ENCODE measurements at places on chromosomes 4 and X.
A peak's percentile ranks its signal among the peaks of the same experiment; 100 is the strongest.

- DNase-seq: no peak
These were observed 97.8 kb downstream of the SYTL5 start for GRCh38 chrX:38103857-38104812.

- no peak for DNase-seq
These were observed 76.8 kb downstream of the GPR143 start for GRCh38 chrX:9688833-9689232.

DNA sequence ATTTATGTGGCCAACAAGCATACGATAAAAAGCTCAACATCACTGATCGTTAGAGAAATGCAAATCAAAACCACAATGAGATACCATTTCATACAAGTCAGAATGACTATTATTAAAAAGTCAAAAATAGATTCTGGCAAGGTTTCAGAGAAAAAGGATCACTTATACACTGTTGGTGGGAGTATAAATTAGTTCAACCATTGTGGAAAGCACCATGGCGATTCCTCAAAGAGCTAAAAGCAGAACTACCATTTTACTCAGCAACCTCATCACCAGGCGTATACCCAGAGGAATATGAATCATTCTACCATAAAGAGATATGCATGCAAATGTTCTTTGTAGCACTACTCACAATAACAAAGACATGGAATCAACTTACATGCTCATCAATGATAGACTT, 478.7 kb upstream of the GALNTL6 start:
- DNase-seq: no peak

- DNase-seq: no peak
These were observed 18.8 kb downstream of the MCUB start for GRCh38 chr4:109578846-109579245.

DNA sequence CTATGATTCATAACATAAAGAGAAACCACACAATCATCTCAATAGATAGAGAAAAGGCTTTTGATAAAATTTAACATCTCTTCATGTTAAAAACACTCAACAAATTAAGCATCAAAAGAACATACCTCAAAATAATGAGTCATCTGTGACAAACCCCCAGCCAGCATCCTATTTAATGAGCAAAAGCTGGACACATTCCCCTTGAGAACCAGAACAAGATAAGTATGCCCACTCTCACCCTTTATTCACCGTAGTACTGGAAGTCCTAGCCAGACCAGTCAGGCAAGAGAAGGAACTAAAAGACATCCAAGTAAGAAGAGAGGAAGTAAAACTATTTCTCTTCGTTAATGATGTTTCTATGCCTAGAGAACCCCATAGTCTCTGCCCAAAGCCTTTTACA, 507.2 kb downstream of the PABPC4L start:
- no peak for DNase-seq

- DNase-seq: peak; percentile 38
These were observed 133.8 kb upstream of the ATP6AP2 start for GRCh38 chrX:40446921-40447320.

GRCh38 chrX:47706575-47706974, 47.6 kb upstream of the UXT start:
- no peak for DNase-seq

GRCh38 chr4:187172340-187172761, 448.7 kb upstream of the FAT1 start:
- DNase-seq: no peak

DNA sequence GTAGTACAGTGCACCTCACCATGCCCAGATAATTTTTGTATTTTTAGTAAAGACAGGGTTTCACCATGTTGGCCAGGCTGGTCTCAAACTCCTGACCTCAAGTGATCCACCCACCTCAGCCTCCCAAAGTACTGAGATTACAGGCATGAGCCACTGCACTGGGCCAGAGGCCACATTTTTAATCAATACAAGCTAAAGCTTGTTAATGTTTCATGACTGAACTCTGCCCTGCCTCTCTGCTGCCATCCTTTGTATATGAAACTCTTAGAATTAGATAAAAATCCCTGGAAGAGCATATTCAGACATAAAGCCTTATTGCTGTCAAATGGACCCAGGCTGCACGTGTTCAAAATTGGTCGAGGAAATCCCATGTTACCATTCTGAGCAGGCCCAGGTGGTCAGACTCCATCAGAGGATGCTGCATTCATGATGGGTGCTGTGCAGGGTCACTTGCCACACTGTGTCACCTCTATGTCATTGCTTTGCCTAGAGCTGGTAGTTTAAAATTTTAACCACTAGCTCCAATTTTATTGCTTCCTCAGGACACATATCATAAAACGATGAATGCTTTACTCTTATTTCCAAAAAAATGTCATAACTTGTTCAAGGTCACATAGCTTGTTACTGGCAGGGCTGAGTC, 45.2 kb downstream of the LNX1 start:
- DNase-seq: no peak

DNA sequence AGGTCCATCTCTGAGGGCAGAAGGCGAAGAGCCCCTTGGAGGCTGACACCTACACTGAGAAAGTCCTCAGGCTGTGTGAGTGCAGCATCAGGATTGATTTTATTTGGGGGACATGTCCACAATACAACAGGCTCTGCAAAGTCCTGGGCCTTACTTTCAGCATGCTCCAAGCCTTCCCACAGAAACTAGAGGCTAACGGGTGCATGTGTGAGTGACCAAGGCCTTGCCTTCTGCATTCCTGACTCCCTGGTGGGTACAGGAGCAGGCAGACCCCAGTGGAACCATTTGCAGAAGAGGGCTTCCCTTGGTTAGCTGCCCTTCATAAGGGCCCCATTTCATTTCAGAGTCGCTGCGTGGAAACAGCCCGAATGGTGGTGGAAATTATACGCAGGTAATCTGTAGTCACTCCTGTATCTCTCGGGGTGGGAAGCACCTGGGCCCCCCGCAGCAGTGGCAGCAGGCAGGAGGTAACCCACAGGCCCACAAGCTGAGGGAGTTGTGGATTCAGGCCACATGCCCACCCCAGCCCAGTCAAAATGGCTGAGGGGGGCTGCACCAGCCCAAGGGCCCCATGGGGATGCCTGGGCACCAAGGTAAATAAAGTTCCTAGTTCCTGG, 37.7 kb downstream of the NSG1 start:
- no peak for DNase-seq

DNA sequence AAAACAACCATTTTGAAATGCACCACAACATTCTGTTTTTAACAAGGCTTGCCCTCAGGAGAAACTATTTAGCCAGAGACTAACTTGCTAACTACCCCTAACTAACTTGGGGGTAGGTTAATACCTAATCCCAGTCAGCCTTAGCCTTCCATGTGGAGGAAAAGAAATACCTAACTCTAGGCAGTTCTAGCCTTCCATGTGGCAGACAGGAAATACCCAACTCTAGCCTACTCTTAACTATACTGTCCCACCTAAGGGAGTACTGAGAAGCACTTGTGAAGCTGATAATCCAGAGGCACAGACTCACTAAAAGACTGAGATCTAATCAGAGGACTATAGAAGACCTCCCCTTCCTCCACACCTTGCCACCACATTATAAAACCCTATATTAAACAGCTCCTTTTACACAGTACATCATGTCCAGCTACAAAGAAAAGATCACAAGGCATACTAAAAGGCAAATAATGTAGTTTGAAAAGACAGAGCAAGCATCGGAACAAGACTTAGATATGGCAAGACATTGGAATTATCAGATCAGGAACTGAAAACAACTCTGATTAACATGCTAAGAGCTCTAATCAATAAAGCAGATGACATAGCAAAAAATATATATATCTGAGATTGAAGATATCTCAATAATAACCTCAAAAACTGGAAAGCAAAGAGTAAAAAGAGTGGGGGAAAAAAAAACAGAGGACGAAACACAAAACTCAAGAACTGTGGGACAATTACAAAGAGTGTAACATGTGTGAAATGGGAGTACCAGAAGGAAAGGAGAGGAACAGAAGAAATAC, 52.2 kb downstream of the FRYL start:
- DNase-seq: no peak

DNA sequence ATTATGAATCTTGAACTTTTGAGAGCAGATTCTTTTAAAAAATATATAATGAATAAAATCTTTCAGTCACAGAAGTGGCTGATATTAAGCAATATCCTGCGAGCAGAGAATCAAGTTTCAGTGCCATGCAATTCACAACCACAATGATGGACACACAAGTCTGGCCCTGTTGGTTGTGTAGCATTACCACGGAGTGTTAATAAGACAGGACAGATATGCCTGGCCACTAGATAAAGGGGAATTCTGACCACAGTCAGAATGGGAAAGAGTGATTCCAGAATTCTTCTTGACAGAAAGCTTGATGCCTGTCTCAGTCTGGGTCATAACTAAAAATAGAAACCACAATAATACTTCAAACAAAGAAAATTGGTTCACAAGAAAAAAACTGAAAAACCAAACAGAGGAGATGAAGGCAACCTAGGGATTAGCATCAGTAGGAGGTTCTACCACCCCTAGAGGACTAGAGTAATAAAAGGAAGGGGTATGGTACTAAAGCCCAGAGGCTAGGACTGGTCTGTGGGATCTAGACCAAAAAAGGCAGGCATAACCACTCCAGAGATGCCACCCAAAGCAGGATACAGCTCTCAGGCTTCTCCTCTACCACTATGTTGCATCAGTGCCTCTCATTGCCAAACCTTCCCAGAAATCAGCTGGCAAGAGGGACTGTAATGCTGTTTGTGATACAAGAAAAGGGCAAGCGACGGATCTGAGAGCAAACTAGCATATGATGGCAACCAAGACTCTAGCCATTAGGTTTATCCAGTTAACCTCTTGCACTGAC, 59.0 kb downstream of the RNF150 start:
- no peak for DNase-seq

DNA sequence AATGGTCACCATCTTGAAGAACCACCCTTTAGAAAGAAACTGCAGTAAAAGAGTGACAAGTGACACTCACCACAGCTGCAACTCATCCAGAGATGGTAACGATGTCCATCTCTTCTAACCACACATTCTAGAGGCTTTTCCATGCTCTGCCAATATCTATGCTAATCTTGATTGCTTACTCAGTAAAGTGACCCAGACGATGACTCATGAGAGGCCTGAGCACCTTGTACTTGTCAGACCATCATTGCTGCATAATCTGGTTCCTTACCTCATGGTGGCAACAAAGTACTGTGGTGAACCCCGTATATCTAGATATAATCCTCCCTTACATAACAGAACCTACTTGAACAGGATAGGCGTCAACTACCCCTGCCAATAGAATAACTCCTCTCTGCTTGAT, 75.6 kb downstream of the CCNG2 start:
- no peak for DNase-seq

- no peak for DNase-seq
These were observed 21.5 kb downstream of the ARSJ start for GRCh38 chr4:113957956-113958355.

GRCh38 chr4:153788413-153789276, at the start of gene SFRP2:
TSS of gene SFRP2 (minus strand) at chr4:153789083. CDS start at chr4:153788835, 248 bp downstream.
- DNase-seq: peak; percentile 75

GRCh38 chrX:42519666-42520231, 258.2 kb downstream of the PPP1R2C start:
- DNase-seq: no peak

GRCh38 chr4:73311428-73311827, 52.8 kb upstream of the ANKRD17 start:
- no peak for DNase-seq

- DNase-seq: no peak
These were observed 13.9 kb downstream of the UFSP2 start for GRCh38 chr4:185411849-185412248.

- DNase-seq: no peak
These were observed 41.5 kb downstream of the GPRIN3 start for GRCh38 chr4:89266128-89266527.

GRCh38 chr4:15719506-15719905, 16.6 kb downstream of the BST1 start:
- DNase-seq: no peak

- DNase-seq: no peak
These were observed 73.2 kb upstream of the VCX2 start for GRCh38 chrX:8244301-8244700.

- DNase-seq: no peak
These were observed 15.0 kb downstream of the RPS4X start for GRCh38 chrX:72262077-72262476.

GRCh38 chrX:64352081-64352480, 43.2 kb downstream of the MTMR8 start:
- DNase-seq: no peak

- no peak for DNase-seq
These were observed 11.7 kb upstream of the ABLIM2 start for GRCh38 chr4:8170341-8170740.

DNA sequence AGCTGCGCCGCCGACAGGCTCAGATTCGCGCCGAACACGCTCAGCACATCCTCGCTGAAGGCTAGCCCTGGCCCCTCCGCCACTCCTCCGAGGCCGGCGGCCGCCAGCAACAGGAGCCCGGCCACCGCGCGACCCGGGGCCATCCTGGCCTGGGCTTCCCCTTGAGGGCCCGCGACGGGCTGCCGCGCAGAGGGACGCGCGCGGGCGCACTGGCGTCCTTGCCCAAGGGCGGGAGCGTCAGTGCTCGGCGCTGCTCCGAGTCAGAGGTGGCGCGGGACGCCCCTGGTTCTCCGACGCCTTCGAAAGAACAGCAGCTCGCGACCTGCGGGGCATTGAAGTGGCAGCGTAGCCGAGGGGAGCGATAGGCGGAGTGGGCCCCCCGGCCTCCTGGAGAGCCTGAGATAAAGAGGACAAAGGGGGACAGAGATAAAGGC, 745 bp downstream of the SLC39A8 start:
- DNase-seq: peak; percentile 76

GRCh38 chr4:173528378-173529321, 1.4 kb downstream of the HAND2 start:
- no peak for DNase-seq

GRCh38 chr4:105399532-105400161, 74.2 kb downstream of the PPA2 start:
- no peak for DNase-seq

DNA sequence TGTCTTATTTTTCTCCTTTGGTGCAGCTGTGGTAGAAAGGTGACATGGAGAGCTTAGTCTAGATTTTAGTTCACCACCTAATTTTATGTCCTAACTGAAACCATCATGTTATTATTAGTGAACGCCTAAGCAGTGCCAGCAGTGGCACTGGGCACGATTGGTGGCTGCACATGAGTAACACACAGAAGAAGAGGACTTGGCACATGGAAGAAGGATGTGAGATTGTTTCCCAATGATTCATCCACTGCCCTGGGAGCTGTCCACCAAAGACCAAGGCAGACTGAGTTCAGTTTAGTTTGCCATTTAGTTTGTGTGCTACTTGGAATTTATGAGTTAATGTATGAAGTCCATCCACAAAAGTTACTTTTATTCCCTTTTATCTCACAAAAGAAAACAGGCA, 68.1 kb upstream of the NAP1L5 start:
- peak; percentile 26 for DNase-seq

DNA sequence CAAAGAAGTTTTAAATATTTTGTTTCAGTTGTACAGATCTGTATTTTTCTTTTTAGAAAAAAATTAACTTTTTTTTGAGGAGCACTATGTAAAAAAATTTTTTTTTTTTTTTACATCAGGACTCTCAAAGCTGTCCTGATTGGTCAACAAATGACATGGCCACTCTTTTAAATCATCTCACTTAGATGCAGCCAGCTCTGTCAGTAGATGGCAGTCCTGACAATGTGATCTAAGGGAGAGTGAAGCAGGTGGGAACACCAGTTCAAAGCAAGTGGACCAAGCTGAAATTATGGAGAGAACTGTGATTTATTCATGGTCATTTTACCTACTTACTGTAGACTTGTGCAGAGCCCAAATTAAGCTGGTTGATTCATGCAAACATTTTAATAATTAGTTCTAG, 174.7 kb upstream of the GPRIN3 start:
- DNase-seq: peak; percentile 17

- no peak for DNase-seq
These were observed 203.7 kb downstream of the CFAP299 start for GRCh38 chr4:80539190-80539589.

- no peak for DNase-seq
These were observed 278.7 kb downstream of the RCHY1 start for GRCh38 chr4:75235359-75235951.

All from right hindlimb (tissue), 1 donor.